ENCODE measurements at places on chromosomes 13 and 19. TPM values are rescaled to one million over a fixed set of nuclear protein-coding genes. Genes with fewer than 3 reads are reported as not detected.

Gene GPR183
- 0.30 TPM for total RNA-seq

GRCh38 chr13:109628251-109628699 is 158.1 kb downstream of the IRS2 start:
- no peak for DNase-seq

- DNase-seq, result no peak
These were observed 10.2 kb downstream of the KRI1 start for GRCh38 chr19:10555610-10555973.

GRCh38 chr13:68275758-68276157 is 1045.6 kb upstream of the PCDH9 start:
- no peak for DNase-seq

DNA sequence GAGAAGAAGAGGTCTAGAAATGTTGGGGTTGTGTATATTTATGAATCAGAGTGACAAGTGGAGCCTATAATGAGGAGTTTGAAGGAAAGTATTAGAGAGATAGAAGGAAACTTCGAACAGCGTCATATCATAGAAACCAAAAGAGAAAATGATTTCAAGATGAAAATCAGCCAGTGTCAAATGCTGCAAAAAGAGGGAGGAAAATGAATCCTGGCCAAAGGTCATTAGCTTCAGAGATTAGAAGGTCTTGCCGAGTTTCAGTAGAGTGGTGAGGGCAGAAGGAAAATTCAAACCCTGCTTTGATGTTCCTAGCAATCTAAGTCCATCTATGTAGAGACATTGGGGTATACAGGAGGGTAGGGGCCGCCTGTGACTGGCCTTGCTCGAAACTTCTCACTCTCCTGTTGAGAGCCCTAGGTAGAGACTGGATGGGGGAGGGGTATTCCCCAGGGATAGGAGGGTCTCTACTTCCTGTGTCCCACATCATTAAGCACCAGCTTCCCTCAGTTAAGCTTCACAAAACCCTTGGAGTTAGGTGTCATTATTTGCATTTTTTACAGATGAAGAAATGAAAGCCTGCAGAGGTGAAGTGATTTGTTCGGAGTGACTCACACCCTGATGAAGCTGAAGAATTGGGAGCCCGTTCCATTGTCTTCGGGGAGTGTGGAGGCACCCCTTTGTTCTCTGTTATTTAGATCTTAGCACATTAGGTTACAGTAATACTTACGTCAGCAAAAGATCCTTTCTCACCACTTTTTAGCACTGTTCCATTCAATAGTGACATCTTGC is 62.8 kb downstream of the FGF9 start:
- no peak for DNase-seq

Gene ZNF229
- not detected for total RNA-seq

Gene ZNF628
- total RNA-seq, result 14.9 TPM

DNA sequence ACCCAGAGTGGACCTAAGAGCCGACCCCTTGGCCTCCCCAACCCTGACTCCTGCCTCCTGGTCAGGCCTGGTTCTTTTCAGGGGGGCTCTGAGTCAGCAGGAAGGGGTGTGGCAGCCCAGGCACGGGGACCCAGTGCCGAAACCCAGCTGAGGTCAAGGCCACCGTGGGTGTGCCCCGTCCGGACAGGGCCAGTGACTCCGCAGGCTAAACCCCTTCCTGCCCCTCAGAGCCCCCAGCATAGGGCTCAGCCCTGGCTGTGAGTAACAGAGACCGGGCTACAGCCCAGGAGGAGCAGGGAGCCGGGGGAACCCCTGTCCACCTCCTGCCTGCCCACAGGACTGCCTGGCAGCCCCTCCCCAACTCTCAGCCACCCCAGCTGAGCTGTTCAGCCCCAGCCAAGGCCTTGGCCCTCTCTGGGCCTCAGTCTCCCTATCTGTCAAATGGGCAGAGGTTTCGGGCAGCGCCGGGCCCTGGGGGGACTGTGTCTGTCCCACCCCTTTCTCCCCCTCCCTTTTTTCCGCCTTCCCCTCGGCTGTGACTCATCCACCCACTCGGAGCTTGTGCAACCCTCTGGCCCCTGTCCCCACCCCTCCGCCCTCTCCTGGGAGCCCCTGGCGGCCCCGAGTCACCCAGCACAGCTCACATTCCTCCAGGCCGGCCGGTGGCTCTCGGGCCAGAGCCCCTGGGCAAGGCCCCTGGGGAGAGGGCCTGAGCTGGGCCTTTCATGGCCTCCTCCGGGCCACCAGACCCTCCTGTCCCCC is 8.6 kb downstream of the ZBTB7A start:
- DNase-seq, result peak; percentile 42

DNA sequence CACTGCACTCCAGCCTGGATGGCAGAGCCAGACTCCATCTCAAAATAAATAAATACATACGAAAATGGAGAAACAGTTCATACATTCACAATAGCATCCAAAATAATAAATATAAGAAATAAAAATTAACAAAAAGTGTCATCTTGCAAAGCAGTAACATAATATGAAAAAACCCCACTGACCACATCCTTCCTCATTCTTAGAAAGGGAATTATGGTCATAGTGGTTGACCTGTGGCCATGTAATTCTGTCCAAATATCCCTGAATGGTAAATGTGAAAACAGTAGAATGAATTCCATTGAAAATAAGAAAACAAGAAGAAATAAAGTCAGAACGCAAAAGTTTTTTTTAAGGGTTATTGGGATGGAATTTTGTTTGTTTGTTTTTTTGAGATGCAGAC is 7.0 kb upstream of the CDC42EP5 start:
- no peak for DNase-seq

GRCh38 chr13:42277618-42278276 is 5.8 kb downstream of the AKAP11 start:
- no peak for DNase-seq

DNA sequence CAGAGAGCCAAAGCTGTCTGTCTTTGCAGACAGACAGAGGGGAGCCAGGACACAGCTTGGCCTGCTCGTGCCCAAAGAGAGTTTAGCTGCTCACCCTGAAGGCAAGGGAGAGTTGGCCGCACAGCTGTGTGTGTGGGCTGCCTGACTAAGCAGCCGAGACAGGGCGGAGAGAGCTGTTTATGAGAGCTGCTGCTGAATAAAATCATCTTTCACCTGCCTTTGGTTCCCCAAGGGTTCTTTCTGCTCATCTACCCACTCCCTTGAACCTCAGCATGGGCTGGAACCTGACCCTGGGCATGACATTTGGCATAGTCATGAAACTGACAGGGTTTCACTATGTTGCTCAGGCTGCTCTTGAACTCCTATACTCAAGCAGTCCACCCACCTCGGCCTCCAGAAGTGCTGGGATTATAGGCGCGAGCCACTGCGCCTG is 98.2 kb downstream of the RBM26 start:
- no peak for DNase-seq

Data from HCT116 (cell line).